ENCODE measurements at places on chromosomes 1 and 21.

DNA sequence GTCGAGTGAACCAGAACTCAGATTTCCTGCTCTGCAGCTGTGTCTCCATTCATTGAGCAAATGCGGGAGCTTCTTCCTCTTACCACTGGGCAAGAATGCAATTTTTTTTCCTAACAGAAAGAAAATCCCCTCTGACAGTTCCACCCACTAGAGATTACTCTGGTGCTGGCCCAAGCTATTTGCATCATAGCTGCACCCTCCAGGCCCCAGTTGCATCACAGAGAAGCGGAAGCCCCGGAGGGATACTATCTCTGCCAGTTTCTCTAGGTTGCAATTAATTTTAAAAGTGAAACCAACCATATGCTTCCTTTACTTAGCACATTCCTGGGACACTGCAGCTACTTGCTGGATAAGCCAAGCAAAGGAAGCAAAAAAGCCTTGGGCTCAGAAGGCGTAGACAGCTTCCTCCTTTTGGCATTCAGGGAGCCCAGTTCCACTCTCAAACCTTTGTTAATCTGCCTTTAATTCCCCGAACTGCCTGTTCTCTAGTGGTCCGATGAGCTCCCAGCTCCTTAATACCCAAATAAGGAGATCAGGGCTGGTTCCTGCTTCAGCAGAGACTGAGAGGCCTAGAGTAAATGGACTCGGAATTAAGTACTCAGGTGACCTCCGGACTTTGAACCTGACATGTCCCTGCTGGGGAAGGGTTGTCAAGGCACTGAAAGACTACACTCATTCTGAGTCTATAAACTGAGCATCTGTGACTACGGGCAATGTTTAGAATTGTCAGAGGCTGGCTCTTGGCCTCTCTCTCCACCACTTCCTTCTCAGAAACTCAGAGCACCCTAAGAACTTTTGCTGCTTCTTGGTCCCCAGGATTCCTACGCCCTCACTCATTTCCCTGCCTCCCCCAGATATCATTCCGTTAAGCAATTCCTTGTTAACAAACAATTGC lies 72.5 kb upstream of the TNFSF18 start:
- DNase-seq, result no peak

DNA sequence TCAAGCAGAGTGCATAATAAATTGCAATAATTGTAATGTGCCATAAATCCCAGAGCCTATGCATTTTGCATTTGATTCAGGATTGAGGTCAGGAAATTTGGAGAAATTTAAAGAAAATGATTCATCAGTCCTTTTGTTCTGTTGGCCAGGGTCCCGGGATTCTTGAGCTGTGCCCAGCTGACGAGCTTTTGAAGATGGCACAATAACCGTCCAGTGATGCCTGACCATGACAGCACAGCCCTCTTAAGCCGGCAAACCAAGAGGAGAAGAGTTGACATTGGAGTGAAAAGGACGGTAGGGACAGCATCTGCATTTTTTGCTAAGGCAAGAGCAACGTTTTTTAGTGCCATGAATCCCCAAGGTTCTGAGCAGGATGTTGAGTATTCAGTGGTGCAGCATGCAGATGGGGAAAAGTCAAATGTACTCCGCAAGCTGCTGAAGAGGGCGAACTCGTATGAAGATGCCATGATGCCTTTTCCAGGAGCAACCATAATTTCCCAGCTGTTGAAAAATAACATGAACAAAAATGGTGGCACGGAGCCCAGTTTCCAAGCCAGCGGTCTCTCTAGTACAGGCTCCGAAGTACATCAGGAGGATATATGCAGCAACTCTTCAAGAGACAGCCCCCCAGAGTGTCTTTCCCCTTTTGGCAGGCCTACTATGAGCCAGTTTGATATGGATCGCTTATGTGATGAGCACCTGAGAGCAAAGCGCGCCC lies 8.7 kb downstream of the PROX1 start:
- DNase-seq, result no peak

DNA sequence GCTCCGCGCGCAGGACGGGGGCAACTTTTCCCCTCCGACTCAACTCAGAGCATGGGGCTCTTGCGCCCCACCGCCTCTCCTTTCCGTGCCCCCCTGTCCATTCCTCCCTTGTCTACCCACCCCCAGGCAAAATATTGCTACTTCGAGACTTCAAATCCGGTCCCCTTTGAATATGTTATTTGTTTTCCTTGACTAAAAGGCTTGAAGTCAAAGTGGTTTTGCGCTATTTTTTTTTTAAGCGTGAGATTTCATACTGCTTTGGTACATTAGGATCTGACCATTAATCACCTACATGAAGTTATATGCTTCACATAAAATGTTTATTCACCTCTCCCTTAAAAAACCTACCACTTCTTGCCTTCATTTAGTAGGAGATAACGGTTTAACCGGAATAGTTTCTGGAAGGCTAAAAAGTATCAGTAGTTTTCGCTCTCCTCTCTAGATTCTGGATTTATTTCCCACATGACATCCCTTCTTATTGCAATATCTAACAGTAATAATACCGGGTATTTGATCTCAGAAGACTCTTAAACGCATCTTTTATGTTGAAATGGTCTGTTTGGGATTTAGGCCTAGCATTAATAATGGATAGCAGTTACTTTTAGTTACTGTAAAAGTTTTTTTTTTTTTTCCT lies 1.6 kb downstream of the NFIA start:
- DNase-seq, result no peak

GRCh38 chr1:220135755-220136154 lies 41.8 kb downstream of the IARS2 start:
- no peak for DNase-seq

DNA sequence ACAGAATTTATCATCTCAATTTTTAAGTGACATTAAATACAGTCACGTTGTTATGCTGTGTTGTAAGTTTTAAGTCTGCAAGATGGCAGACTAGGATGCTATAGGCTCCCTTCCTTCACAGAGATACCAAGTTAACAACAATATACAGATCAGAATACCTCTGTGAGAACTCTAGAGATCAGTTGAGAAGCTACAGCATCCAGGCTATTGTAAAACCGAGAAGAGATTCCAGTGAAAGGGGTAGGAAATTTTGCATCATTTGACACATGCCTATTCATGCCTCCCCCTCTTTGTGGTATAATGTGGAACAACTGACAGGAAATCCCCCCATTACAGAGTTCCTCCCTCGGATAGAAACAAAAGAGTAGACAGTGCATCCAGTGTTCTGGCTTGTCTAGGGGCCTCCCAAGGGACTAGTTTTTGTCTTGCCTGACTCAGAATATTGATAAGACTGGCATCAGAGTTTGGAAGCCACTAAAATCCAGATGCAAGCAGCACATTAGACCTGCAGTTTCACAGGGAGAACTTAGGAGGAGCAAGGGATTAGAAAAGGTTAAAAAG lies 80.6 kb downstream of the LBR start:
- DNase-seq, result no peak

DNA sequence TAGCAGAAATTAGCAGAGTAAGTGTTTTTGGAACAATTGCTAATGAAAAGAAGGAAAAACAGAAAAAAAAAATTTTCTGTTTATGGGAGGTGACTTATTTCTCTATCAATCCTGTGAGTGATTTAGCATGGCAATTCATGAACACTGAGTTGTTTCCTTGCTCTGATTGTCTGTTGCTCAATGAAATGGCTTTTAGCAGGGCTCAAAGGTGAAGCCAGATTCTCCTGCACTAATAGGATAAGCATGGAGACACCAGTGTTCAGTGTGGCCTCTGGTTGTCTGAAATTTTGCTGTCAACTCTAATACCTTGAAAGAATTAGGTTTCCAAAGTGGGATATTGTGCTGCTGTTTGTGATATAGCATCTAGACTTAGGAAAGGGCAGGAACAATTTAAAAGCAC lies 15.8 kb downstream of the TRIM45 start:
- no peak for DNase-seq

DNA sequence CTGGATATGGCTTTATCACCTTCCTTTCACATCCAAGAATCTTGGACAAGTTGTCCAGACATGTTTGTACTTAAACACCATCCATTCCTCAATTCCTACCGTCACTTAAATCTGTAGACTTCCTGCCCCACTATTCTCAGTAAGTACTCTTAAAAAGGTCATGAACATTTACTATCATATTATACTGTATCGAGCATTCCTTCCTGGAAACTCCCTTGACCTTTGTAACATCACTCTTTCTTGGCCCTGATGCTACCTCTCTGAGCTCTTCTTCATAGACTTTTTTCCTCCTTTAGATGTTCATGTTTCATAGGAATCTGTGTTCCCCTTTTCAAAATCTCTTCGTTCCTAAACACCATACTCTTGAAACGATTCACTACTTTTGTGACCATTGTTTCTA lies 15.5 kb downstream of the BLZF1 start:
- no peak for DNase-seq

- DNase-seq, result no peak
These were observed 1.3 kb downstream of the CERS2 start for GRCh38 chr1:150973258-150973835.
